ENCODE measurements at places on chromosomes 1 and 21.

DNA sequence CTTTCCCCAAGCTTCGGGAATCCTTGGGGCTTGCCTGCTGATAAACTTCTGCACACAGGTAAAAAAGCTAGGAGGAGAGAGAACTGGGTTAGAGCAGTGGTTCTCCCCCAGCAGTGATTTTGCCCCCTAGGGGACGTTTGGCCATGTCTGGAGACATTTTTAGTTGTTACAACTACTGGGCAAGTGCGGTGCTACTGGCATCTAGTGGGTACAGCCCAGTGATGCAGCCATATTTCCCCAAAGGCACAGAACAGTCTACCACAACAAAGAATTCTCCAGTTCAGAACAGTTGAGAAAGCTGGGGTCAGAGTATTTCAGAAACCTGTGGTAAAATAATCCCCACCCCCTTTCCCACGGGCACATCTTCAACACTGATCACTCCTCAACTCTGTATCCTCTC, 41.3 kb downstream of the LRRC71 start:
- DNase-seq, result no peak
- H3K4me3 ChIP-seq, result no peak overlapping the region
- peaks cover 52% of the 10 kb centered on the region for H3K36me3 ChIP-seq
- no peak overlapping the region for H3K27ac ChIP-seq
- no peaks in the 10 kb centered on the region for H3K27me3 ChIP-seq
- H3K4me1 ChIP-seq, result no peaks in the 10 kb centered on the region

- DNase-seq, result no peak
- peak overlapping the region; percentile 91 for H3K4me3 ChIP-seq
- H3K27ac ChIP-seq, result peak overlapping the region; percentile 93
- no peaks in the 10 kb centered on the region for H3K27me3 ChIP-seq
Observed at GRCh38 chr1:109213345-109213823, 334 bp upstream of the SARS1 start.

DNA sequence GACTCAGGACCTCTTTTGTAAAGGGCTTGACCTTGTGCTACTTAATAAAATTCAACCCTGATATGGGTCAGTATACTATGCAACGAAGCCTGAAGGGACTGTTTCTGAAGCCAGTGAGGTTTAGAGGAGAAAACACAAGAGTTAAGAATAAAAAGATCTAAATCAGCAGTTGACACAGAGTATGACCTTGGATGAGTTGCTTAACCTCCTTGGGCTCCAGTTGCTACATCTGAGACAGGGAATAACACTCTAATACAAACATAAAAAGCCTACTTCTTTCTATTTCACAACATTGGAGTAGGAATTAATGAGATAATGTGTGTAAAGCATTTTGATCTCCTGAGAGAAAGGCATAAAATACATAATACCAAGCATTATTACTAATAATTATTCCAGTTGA, 882.4 kb upstream of the ADGRL2 start:
- no peaks in the 10 kb centered on the region for H3K36me3 ChIP-seq
- H3K4me1 ChIP-seq, result no peaks in the 10 kb centered on the region
- H3K27ac ChIP-seq, result no peak overlapping the region
- no peak for DNase-seq

GRCh38 chr1:227798078-227798802, 17.2 kb upstream of the PRSS38 start:
- peaks cover 20% of the 10 kb centered on the region for H3K4me1 ChIP-seq
- no peaks in the 10 kb centered on the region for H3K36me3 ChIP-seq
- no peaks in the 10 kb centered on the region for H3K27me3 ChIP-seq
- H3K4me3 ChIP-seq, result no peak overlapping the region

DNA sequence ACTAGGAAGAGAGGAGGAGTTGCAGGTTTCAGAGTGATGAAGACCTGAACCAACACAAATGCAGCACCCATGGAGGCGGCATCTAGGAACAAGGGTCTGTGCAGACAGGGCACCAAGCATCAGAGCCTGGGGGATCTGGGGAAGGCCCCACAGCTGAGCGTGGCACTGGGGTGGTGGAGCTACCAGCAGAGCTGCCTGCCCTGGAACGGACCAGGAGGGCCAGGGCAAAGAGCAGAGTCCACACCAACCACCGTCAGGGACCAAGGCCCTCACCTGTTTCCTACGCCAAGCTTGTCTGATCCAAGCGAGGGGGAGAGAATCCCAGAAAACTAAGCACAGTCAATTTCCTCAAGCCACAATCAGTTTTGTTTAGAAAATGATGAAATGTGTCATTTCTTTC, 79.0 kb upstream of the SYT6 start:
- H3K4me3 ChIP-seq, result no peak overlapping the region
- no peaks in the 10 kb centered on the region for H3K27me3 ChIP-seq
- no peak overlapping the region for H3K27ac ChIP-seq
- H3K36me3 ChIP-seq, result no peaks in the 10 kb centered on the region
- no peak for DNase-seq

DNA sequence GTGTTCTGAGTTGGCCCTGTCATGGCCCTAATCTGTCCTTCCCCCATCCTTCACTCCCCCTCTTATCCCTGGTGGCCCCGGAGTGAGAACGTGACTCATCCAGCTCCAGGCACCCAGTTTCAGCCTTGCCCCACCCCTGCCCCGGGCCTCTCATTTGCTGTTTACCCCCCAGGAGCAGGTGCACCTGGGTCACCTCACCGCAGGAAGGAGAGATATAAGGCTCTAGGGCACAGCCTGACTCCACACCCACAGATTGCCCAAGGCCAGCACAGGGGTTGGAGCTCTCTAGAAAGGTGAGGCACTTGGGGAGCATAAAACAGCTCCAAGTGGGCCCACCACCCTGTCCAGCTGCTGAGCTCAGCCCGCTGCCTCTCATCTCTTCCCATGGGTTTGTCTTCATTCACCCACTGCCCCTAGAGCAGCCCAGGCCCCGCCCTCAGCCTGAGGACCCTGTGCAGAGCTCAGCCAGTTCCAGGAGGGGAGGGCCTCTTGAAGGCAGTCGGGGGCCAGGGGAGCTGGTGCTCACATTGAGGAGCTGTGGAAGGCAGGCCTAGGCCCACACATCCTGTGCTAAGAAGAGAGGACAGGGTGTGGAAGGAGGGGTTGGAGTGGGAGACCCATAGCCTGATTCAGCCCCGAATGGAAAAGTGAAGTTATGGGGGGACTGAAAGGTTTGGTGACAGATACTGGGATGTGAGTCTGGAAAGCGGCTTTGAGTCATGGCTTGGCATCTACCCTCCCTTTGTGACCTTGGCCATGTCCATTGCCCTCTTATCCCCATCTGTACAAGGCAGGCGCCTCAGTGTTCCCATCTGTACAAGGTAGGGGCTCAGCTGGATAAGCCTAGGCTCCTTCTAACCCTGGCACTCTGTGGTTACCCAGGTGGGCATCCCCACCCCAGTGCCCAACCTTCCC, 16.1 kb upstream of the GPR37L1 start:
- no peaks in the 10 kb centered on the region for H3K36me3 ChIP-seq
- no peaks in the 10 kb centered on the region for H3K4me1 ChIP-seq
- no peak overlapping the region for H3K27ac ChIP-seq

DNA sequence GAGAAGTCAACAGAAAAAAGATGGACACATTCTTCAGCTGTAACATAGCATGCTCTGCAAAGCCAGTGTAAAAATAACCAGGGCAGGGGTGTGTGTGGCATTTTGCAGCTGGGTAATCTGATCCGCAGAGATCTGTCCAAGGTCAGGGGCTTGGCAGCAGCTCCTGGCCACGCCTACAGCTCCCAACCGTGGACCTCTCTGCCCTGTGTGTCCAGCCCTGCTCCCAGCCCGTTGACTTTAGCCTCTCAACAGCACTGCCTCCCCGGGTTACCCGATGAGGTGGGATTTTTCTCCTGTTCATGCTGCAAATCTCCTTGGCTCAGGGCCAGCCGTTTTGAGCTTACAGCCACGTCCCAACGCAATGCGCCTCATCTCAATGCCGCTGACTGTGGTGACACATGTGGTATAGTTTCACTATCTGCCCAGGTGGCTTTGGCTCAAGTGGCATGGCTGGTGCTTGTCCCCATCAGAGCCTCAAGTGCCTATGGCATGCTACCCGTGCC, 68.1 kb downstream of the VWA5B1 start:
- no peaks in the 10 kb centered on the region for H3K36me3 ChIP-seq
- H3K27ac ChIP-seq, result no peak overlapping the region
- H3K27me3 ChIP-seq, result no peaks in the 10 kb centered on the region
- no peak for DNase-seq

DNA sequence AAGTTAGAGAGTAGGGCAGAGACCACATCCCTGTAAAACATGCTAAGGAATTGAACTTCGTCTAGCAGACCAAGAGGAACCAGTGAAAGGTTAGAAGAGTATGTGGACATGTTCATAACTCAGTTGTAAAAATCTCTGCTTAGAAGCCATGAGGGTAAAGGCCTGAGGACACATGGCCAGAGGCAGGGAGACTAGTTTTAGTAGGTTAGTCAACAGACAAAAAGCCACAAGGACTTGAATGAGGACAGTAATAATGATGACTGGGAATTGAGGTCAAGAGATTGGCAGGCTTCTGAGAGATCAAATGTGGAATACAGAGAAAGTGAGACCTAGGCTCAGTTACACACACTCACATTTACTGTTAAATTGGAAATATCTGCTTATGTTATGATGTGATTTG, 205.5 kb upstream of the HOOK1 start:
- H3K27ac ChIP-seq, result no peak overlapping the region
- H3K36me3 ChIP-seq, result no peaks in the 10 kb centered on the region
- H3K4me1 ChIP-seq, result no peaks in the 10 kb centered on the region
- no peak overlapping the region for H3K4me3 ChIP-seq
- no peak for DNase-seq

- no peak for DNase-seq
- no peak overlapping the region for H3K27ac ChIP-seq
- H3K4me3 ChIP-seq, result no peak overlapping the region
- H3K36me3 ChIP-seq, result no peaks in the 10 kb centered on the region
- peaks cover 68% of the 10 kb centered on the region for H3K4me1 ChIP-seq
- H3K27me3 ChIP-seq, result no peaks in the 10 kb centered on the region
Observed at GRCh38 chr1:235297579-235297978, 30.4 kb downstream of the ARID4B start.

- no peak for DNase-seq
- H3K36me3 ChIP-seq, result no peaks in the 10 kb centered on the region
- H3K27me3 ChIP-seq, result no peaks in the 10 kb centered on the region
- no peak overlapping the region for H3K4me3 ChIP-seq
- no peak overlapping the region for H3K27ac ChIP-seq
Observed at GRCh38 chr1:119703666-119704450, 7.9 kb upstream of the PHGDH start.

DNA sequence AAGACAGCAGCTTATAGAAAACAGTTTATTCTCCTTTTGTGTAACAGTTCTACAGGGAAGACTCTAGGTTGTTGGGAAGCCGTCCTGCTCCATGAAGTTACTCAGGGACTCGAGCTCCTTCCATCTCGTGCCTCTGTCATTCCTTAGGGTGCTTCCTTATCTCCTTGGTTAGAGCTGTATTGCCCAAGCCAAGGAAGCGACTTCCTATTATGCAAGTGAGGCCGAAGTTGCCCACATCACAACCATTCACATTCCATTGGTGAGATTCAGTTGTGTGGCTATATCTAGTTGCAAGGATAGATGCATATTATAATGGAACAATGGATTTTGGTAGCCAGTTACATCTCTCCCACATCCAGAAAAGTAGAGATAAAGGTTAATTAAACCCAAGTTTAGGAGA, 9.0 kb downstream of the GSTM5 start:
- H3K4me1 ChIP-seq, result peaks cover 17% of the 10 kb centered on the region
- H3K36me3 ChIP-seq, result no peaks in the 10 kb centered on the region
- H3K4me3 ChIP-seq, result no peak overlapping the region
- DNase-seq, result no peak
- no peak overlapping the region for H3K27ac ChIP-seq

DNA sequence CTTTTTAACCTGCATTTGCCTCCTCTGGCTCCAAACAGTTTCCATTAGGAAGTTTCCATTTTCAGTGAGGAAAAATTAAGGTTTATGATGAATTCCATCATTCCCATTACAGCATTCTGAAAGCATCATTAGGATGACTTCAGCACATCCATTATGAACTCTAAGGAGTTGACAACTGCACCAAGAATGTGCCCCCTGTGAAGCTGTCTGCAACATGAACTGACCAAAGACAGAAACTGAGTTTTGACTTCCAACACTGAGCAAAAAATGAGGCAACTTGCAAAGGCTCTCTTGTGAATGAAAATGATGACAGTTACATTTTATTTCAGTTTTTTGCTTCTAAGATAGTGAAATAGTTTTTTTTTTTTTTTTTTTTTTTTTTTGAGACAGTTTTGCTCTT, 18.3 kb upstream of the KCNE1 start:
- no peak overlapping the region for H3K27ac ChIP-seq
- DNase-seq, result no peak
- H3K4me3 ChIP-seq, result no peak overlapping the region
- peaks cover 18% of the 10 kb centered on the region for H3K4me1 ChIP-seq
- no peaks in the 10 kb centered on the region for H3K27me3 ChIP-seq

DNA sequence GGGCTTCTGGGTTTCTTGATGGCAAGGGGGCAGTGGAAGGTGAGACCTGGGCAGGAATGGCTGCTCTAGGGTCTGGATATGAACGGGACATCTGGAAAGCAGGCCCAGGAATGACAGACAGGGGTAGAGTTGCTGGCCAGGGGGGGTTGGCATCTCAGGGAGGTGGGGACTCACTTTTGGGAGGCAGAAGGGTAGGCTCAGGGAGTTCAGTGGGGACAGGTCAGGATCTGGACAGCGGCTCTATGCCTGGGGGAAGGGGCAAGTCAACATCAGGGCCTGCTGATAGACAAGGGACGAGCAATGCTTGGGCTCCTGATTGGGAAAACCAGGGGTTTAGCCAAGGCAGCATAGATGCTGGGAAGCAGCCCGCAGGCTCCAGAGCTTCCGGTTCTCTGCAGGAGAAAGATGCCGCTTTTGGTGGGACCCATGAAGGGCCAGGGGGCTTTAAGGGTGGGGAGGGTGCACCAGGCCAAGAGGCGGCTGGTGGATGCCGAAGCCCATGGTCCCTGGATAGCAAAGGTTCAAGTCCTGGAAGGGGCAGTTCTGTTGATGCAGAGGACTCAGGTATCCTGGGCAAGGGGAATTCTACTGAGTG, 21.9 kb downstream of the IGFN1 start:
- no peaks in the 10 kb centered on the region for H3K36me3 ChIP-seq
- no peaks in the 10 kb centered on the region for H3K27me3 ChIP-seq
- no peak overlapping the region for H3K27ac ChIP-seq

GRCh38 chr1:212368073-212368484, 46.6 kb downstream of the PACC1 start:
- H3K27me3 ChIP-seq, result no peaks in the 10 kb centered on the region
- H3K27ac ChIP-seq, result no peak overlapping the region
- DNase-seq, result no peak
- H3K36me3 ChIP-seq, result no peaks in the 10 kb centered on the region
- no peaks in the 10 kb centered on the region for H3K4me1 ChIP-seq

GRCh38 chr1:88943241-88943640, 49.2 kb downstream of the KYAT3 start:
- H3K36me3 ChIP-seq, result no peaks in the 10 kb centered on the region
- H3K4me3 ChIP-seq, result no peak overlapping the region
- no peak for DNase-seq
- no peak overlapping the region for H3K27ac ChIP-seq

DNA sequence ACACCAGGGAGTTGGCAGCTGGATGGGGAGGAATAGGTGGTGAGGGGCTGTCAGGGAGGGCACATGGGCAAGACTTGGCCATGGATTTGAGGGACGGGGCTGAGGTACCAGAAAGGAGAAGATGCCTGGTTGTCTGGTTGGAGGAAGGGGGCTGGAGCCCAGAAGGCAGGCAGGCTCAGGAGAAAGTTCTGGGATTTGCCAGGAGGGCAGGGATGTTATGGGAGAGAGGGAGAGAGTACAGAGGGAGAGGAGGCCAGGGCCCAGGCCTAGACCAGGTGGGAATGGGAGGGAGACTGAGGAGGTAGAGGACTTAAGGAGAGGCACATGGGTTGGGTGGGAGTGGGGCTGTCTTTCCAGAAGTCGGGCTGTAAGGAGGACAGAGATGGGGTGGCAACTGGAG, 4.3 kb downstream of the A3GALT2 start:
- H3K27me3 ChIP-seq, result no peaks in the 10 kb centered on the region
- H3K4me1 ChIP-seq, result no peaks in the 10 kb centered on the region
- no peak overlapping the region for H3K4me3 ChIP-seq
- H3K36me3 ChIP-seq, result no peaks in the 10 kb centered on the region
- no peak for DNase-seq

Data from vagina (tissue), 2 donors.